ENCODE measurements at places on chromosomes 2 and 18.

- DNase-seq, result peak; percentile 45
Measured at GRCh38 chr2:172373766-172374165, 53.6 kb upstream of the ITGA6 start.

GRCh38 chr2:3000125-3000524, 377.5 kb downstream of the EIPR1 start:
- DNase-seq, result no peak

- no peak for DNase-seq
Measured at GRCh38 chr18:61742565-61743429, 150.0 kb downstream of the RNF152 start.

- peak; percentile 24 for DNase-seq
Measured at GRCh38 chr2:95292623-95293260, 4.4 kb upstream of the KCNIP3 start.

- no peak for DNase-seq
Measured at GRCh38 chr2:79757526-79757925, 244.7 kb downstream of the CTNNA2 start.

- peak; percentile 40 for DNase-seq
Measured at GRCh38 chr2:237590272-237591140, at the start of gene RAB17. Gene RAB17 (minus strand): TSS chr2:237590734. CDS start chr2:237586154, 4,580 bp downstream.

GRCh38 chr2:219644801-219645480, 17.5 kb downstream of the SLC4A3 start:
- DNase-seq, result no peak

DNA sequence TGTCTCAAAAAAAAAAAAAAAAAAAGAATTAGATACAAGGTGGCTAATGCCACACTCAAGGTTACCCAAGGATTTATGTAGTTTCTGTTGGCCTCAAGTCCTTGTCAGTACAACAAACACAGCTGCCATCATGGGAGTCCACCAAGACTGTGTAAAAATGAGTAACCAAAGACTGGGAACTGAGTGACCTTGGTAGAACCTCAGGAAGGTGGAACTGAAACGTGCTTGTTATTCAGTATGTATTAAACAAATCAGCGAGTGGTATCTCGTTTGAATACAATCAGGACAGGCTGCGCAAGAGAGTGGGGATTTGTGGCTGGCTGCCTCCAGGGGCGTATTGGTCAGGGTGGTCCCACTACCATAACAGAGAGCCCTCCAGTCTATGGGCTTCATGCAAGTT, 1.6 kb upstream of the SFTPB start:
- DNase-seq, result no peak

DNA sequence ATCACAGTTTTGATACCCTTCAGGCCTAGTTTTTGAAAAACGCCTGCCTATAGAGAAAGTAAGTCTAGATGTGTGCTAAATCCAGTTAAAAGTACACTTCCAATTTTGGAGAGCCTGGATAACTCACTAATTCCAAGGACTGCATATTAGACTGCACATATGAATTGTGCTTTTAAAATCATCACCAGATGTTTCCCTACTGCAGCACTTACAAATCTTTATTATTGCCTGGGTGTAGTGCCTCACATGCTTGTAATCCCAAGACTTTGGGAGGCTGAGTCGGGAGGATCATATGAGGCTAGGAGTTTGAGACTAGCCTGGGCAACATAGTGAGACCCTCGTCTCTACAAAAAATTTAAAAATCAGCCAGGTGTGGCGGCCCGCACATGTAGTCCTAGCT, 35.9 kb upstream of the HTR2B start:
- no peak for DNase-seq

GRCh38 chr2:129480790-129481189, 498.7 kb upstream of the RAB6C start:
- no peak for DNase-seq

GRCh38 chr2:20635675-20636584, 15.0 kb downstream of the HS1BP3 start:
- DNase-seq, result peak; percentile 42

GRCh38 chr2:46200100-46200690, 97.0 kb upstream of the EPAS1 start:
- no peak for DNase-seq

DNA sequence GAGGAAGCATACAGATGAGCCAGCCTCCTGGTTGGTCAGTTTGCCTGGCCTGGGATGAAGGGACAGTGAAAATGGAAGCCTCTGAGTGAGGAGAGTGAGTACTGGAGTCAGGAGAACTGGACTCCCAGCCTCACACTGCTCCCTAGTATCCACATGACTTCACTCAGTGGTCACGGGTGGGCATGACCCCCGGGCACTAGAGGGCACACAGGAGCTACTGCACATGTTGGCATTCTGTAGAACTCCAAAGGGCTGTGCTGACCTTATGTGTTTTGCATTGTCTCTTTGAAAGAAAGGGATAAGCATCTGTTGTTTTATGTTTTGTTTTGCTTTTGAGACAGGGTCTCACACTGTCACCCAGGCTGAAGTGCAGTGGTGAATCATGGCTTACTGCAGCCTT, 23.7 kb downstream of the NCAPH start:
- no peak for DNase-seq

GRCh38 chr2:158781353-158781961, 13.7 kb upstream of the DAPL1 start:
- DNase-seq, result peak; percentile 91

- DNase-seq, result no peak
Measured at GRCh38 chr18:78309924-78310323, 669.7 kb upstream of the SALL3 start.

- DNase-seq, result no peak
Measured at GRCh38 chr2:160375802-160376469, 117.7 kb downstream of the RBMS1 start.

DNA sequence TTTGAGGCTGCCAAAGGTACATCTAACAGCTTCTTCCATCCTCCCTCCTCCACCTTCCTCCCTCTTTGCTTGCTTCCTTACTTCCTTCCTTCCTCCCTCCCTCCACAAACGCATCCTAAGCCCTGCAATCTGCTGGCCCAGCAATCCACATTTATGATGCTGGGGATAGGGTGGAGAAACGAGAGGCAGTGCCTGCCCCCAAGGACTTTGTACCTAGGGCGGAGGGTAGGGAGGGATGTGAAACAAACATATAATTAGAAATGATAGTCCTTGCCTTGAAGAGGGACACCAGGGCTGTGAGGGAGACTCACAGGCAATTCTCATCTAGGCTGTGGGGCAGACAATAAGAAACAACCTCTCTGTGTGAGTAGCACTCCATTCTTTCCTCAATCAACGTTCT, 188.3 kb downstream of the ANKRD30B start:
- DNase-seq, result no peak

DNA sequence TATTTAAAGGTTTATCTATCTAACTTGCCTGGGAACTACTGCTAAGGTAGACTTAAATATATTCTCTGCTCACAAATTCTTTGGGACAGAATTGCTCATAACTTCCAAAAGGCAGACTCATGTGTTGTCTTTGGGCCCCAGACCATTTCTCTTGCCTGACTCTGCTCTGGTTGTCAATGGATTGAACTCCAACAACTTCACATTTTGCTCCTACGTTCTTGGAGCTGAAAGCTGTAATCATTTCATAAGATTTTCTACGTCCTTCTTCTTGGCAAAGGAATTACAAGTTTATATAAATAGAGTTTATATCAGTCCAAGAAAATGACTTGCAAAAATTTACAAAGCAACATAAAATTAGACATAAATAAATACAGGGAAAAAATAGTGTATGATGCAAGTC, 32.9 kb upstream of the PPM1B start:
- no peak for DNase-seq

DNA sequence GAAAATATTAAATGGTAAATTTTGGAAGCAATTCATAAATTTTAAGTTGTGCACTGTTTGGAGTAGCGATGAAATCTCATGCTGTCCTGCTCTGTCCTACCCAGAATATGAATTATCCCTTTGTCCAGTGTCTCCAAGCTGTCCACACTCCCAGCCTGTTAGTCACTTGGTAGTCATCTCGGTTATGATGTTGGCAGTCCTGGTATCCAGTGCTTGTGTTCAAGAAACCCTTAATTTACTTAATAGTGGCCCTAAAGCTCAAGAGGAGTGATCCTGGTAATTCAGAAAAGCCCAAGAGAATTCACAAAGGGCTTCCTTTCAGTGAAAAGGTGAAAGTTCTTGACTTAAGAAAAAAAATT, 71.8 kb upstream of the STAM2 start:
- DNase-seq, result peak; percentile 68

- no peak for DNase-seq
Measured at GRCh38 chr2:10912076-10912731, 470 bp downstream of the KCNF1 start.

DNA sequence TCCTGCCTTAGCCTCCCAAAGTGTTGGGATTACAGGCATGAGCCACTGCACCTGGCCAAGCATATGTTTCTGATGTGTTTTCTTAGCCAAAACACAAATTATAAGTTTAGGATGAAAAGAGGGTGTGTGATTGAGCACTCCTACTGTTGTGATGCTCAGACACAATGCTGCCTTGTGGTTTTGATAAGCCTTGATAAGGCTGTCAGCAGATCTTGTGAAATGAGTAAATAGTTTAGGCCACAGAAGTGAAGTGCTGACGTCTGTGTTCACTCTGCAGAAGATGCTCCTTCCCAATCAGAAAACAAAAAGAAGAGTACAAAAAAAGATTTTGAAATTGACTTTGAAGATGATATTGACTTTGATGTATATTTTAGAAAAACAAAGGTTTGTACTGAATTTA, 24.3 kb downstream of the NCAPH start:
- no peak for DNase-seq

- no peak for DNase-seq
Measured at GRCh38 chr2:11393711-11394236, 49.3 kb upstream of the ROCK2 start.

DNA sequence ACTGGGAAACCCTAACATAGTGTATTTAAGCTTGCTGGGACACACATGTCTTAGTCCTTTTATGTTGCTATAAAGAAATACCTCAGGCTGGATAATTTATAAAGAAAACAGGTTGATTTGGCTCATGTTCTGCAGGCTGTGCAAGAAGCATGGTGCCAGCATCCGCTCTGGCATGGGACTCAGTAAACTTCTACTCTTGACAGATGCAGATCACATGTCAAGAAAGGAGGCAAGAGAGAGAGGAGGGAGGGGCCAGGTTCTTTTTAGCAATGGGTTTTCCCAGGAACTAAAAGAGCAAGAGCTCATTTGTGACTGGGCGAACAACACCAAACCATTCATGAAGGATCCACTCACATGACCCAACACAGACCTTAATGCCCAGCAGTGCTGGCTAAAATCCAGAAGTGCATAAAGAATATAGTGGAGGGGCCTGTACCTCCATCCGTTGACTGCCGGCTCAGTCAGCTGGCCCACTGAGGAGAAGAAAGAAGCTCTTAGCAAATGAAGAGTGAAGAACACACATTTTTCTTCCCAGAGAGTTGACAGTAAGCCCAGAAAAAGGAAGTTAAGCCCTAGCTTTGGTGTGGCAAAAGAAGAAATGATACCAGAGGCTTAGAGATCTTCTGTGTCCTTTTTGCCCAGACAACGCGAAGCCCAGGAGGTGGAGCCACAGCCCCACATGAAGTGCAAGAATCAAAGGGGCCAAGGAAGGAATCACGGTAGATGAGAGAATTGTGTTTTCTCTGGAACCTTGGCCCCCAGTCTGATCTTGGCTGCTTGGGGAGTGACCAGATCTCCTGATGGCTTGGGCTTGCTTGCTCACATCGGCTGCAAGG, 183.5 kb upstream of the FAM98A start:
- peak; percentile 57 for DNase-seq

DNA sequence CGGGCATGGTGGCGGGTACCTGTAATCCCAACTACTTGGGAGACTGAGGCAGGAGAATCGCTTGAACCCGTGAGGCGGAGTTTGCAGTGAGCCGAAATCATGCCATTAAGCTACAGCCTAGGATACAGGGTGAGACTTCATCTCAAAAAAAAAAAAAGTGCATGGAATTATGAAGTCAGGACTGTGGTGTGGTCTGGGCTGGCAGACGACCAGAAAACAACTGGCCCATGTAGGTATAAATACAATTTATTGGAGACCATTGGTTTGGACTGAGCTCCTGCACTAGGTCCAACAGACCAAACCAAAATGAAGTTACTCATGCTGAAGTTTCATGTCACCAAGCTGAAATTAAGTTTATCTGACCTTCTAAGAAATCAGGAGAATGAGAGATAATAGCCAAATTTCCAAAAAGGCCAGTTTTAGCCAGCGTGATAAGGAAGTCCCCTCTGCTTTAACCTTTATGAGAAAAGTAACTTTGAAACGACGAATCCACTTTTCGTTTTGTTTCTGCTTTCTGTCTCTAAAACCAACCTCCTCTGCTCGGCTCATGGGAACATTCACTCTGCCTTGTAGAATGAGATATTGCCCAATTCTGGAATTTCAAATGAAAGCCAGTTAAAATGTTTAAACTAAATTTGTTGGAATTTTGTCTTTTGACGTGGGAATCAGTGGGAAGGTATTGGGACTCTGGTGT, 17.7 kb upstream of the RAB10 start:
- DNase-seq, result no peak

Data from COLO829 (cell line).